Renal pelvis (tissue), 12 donors: ENCODE measurements at places on chromosomes 4 and X.

DNA sequence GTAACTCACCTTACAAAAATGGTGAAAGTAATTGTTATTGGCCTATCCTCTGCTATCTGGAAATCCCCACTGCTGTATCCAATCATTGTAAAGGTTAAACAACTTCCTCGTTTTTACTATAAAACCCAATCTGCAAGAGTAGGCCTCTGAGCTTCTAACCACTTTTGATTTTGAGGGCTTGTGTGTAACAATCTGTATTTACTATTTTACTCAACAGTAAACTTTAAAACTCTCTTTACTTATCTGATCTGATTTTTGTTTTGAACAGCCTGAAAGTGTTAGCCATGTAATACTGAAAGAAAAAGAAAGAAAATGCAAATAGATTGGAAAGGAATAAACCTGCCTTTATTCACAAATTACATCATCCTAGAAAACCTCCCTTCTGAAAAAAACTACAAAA is 63.1 kb downstream of the SLC10A7 start:
- no peak for DNase-seq

DNA sequence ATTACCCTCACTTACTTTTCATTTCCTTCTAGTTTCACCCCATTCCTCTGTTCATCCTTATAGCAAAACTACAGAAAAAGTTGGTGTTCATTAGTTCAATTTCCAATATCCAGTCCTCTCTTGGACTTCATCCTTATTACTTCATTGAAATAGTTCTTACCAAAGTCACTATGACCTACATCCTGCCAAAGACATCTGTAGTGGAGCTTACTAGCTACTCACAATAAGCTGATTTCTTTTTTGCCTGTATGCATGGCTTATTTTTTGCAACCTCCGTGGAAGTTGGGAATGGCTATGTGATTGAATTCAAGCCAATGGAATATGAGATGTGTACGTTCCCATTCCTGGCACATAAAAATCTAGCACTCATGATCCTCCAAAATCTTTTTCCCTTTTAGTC is 4.6 kb upstream of the CDKL2 start:
- no peak for DNase-seq

GRCh38 chr4:30718021-30718542 is 2.1 kb upstream of the PCDH7 start:
- peak; percentile 52 for DNase-seq

GRCh38 chr4:128166982-128167381 is 105.9 kb downstream of the LARP1B start:
- no peak for DNase-seq

DNA sequence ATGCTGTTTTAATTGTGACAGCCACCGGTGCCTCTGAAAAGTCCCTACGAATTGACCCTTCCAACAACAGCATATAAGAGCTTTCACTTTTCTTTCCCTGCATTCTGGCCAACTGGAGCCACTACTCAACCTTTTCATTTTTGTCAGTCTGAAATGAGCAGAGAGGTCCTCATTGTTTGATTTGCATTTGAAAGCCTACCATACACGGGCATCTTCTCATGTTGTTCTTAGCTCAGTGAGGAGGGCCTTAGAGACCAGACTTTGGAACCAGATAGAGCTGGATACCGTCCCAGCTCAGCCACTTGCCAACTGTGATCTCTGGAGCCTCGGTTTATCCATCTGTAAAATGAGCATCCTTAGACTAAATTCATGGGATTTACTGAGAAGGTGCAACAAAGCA is 16.9 kb upstream of the TMSB4X start:
- DNase-seq, result no peak

GRCh38 chr4:18130256-18130655 is 108.7 kb upstream of the LCORL start:
- no peak for DNase-seq

- no peak for DNase-seq
Measured at GRCh38 chr4:186105647-186106321, 1.3 kb downstream of the FAM149A start.

DNA sequence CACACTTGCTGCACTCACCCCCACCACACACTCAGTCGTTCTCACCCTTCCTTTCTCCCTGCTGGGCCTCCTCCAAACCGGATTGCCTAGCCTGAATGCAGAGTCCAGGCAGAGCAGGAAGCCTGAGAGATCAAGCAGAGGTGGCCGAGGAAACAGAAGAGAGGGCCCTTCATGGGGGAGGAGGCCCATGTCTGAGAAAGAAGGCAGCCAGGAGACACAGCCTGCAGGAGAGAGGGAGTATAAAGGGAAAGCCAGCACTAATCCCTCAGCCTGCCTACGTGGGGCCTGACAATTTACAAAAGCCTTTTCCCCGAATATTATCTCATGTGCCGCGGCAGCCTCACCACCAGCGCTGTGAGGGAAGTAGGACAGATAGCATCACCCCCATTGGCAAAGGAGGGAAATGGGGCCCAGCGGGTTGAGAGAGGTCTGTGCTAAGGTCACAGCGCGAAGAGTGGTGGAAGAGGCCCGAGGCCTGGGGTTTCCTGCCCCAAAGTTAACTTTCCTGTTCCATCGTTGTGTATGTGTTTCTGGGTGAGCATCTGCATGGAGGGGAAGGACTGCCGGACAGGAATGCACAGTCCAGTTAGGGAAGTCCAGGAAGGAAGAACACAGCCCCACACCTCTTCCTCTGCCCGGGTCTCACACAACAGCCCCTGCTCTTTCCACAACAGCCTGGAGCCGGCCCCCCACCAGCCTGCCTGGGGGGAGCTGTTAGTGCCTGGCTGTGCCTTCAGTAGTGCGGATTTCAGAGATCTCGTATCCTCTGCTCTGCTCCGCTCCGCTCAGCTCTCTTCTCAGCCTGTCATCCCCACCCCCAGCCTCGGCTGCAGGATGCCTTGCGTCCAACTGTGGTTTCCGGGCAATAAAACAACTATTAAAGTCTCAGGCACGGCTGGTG is 50.9 kb upstream of the BCOR start:
- no peak for DNase-seq
